ENCODE measurements at places on chromosomes 2 and 18.
A peak's percentile ranks its signal among the peaks of the same experiment; 100 is the strongest.

DNA sequence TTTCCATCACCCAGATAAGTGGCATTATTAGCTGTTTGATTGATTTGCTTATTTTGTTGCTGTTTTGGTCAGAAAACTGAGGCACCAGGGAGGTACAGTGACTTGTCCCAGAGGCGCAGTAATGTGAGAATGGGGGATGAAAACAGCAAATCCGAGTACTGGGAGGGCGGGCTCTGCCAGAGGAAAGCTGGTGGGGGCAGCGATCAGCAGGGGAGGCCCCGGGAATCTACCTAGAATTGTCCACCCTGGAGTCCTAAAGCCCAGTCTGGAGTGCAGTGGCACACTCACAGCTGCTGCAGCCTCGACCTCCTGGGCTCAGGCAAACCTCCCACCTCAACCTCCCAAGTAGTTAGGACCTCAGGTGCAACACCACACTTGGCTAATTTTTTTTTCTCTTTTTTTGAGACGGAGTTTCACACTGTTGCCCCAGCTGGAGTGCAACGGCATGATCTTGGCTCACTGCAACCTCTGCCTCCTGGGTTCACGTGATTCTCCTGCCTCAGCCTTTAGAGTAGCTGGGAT is 17.0 kb upstream of the PTMA start:
- no peak overlapping the region for H3K27ac ChIP-seq
- no peak overlapping the region for H3K4me3 ChIP-seq
- DNase-seq = no peak
- no peaks in the 10 kb centered on the region for H3K4me1 ChIP-seq
- H3K27me3 ChIP-seq = no peaks in the 10 kb centered on the region

- no peak overlapping the region for H3K4me3 ChIP-seq
- H3K36me3 ChIP-seq = peaks cover 1% of the 10 kb centered on the region
- no peak for DNase-seq
- H3K27ac ChIP-seq = peak overlapping the region; percentile 37
- H3K27me3 ChIP-seq = no peaks in the 10 kb centered on the region
Observed at GRCh38 chr2:30514134-30514847, 67.2 kb downstream of the LCLAT1 start.

DNA sequence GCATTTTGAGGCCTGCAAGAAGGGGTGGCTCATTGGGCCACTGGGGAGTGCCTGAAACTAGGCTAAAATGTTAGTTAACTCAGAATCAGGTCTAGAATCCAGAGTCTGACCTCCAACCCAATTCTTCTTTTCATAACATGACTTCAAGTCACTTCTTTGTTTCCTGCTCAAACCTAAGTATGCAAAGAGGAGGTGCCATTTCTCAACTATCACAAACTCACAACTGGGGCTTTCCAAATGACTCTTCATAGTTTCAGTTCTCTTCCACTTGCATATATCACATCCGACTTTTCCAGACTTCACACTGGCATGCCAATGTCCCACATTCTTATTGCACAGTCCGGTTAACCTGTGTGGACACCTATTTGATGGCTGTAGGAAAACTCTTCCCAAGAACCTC is 211.6 kb downstream of the TCF4 start:
- H3K36me3 ChIP-seq = no peaks in the 10 kb centered on the region
- H3K4me1 ChIP-seq = no peaks in the 10 kb centered on the region
- no peak for DNase-seq
- H3K27ac ChIP-seq = no peak overlapping the region
- no peak overlapping the region for H3K4me3 ChIP-seq

DNA sequence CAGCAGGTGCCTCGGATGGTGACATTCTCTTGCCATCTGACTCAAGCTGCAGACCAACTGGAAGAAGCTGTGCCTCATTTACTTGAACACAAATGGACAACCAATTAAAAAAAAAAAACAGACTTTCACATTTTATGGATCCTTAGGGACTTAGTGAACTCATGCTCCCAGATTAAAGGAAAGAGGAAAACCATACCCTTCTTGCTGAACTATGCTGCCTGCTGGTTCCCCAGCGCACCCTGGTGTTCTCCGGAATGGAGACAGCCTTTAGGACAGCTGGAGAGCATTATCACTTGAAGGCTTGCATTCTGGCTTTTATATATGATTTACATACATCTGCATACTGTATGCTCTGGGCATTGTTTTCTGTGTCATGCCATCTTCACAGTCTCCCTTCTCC is 370.7 kb downstream of the SLC4A3 start:
- H3K27me3 ChIP-seq = no peaks in the 10 kb centered on the region
- H3K4me3 ChIP-seq = no peak overlapping the region
- DNase-seq = no peak

DNA sequence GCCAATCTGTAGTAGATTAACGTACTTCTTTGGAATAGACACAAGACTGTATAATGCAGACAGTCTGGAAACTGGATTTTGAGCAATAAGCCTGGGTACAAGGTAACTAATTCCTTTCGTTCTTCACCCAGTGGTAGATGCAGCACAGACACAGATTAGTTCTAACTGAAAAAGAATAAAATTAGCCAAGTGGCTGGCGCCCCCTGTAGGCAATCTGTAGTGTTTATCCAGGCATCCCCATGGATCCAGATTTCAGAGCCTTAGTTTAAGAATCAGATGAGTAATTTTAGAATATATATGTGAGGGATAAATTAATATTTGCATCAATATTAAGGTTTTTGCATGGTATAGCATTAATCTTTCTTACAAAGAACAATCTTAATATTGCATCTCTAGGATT is 563.9 kb downstream of the DCC start:
- no peaks in the 10 kb centered on the region for H3K4me1 ChIP-seq
- no peak overlapping the region for H3K27ac ChIP-seq
- H3K27me3 ChIP-seq = no peaks in the 10 kb centered on the region
- H3K4me3 ChIP-seq = no peak overlapping the region

DNA sequence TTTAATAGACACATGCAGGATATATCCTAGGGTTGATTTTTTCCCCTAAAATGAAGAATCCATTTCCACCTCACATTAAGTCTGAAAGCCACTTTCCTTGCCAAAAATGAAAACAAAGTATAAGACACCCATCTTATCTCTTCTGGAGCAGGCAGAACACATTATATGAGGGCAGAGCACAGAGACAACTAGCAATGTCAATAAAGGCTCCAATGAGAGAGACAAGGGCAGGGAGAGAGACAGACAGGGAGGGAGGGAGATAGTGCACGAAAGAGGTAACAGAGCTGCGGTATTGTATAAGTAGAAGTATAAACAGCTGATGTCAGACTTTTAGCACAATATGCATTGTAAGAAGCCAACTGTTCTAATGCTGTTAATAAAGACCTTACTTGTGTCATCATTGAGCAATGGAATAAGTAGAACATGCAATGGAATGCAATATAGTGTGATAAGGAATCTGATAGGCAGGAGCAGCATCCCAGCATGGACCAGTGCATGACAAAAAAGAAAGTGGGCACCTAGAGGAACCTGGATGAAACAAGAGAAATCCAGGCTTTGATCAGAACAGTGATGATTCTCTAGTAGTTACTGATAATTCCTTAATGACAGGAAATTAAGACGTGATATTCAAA is 150.6 kb upstream of the TCF4 start:
- H3K4me3 ChIP-seq = no peak overlapping the region
- DNase-seq = no peak
- no peaks in the 10 kb centered on the region for H3K4me1 ChIP-seq
- no peaks in the 10 kb centered on the region for H3K36me3 ChIP-seq
- H3K27me3 ChIP-seq = no peaks in the 10 kb centered on the region
- H3K27ac ChIP-seq = no peak overlapping the region

GRCh38 chr18:23870676-23871380 is 143.7 kb upstream of the TTC39C start:
- DNase-seq = no peak
- H3K36me3 ChIP-seq = no peaks in the 10 kb centered on the region
- no peaks in the 10 kb centered on the region for H3K27me3 ChIP-seq
- no peak overlapping the region for H3K27ac ChIP-seq
- no peak overlapping the region for H3K4me3 ChIP-seq

Data from right atrium auricular region (tissue), 2 donors.